ENCODE measurements at places on chromosomes 3 and 15.

DNA sequence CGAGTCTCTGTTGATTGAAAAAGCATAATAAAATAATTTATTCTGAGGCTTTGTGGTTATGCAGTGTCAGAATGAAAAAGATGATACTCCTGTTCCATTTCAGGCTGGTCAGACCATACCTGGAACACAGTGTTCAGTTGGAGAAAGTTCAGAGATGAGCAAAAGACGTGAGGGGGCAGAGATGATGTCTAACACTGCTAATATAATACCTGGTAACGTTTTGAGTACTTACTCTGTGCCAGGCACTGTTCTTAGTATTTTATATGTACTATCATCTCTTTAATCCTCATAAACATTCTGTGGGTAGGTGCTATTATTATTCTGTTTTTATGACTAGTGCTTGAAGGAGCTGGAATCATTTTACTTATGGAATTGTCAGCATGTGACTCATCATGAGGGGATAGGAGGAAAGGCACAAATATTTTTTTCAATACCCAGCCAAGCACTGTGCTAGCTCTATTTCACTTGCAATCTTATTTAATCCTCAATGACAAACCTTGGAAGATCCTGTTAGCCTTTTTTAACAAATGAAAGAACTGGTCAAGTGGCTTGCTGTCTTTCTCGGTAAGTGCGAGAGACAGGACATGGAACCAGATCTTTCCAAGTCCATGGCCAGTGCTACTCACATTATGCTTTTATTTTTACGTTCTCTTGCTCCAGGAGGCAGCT lies 31.8 kb downstream of the IQGAP1 start:
- DNase-seq, result no peak

- DNase-seq, result no peak
Observed at GRCh38 chr3:169365993-169366915, 297.3 kb downstream of the MECOM start.

- DNase-seq, result no peak
Observed at GRCh38 chr3:144362126-144362525, 390.5 kb downstream of the DIPK2A start.

- no peak for DNase-seq
Observed at GRCh38 chr3:150681057-150681456, 22.7 kb downstream of the ERICH6 start.

DNA sequence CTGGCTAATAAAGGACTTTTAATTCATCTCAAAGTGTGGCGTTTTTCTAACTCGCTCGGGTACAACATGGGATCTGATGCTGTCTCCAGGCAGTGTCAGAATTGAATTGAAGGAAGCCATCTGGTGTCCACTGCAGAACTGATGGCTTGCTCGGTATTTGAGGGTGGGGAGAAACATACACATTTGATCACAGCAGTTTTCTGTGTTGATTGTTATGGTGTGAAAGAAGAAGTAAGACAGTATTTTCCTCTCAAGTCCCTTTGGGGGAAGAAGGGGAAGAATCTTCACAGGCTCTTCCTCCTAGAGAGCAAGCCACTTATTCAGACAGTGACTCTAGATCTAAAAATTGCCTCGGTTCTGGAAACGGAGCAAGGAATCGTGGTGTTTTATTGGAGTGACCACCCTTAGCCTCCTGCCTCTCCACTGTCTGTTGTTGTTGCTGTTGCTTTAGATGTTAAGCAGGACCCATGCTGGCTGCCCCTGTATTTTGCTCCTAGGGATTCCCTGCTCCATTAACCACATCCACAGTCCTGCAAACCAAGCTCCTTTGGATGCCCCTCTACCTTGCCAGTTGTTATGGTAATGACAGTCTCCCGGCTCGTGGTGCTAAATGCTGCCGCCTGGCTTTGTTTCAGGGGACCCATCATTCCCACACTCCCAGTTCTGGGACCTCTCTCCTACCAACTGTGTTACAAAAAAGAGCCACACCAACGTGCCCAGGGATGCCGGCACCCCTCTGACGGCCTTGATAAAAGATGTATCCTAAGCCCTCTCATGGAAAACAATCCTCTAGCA lies 15.3 kb upstream of the MCCC1 start:
- peak; percentile 66 for DNase-seq

DNA sequence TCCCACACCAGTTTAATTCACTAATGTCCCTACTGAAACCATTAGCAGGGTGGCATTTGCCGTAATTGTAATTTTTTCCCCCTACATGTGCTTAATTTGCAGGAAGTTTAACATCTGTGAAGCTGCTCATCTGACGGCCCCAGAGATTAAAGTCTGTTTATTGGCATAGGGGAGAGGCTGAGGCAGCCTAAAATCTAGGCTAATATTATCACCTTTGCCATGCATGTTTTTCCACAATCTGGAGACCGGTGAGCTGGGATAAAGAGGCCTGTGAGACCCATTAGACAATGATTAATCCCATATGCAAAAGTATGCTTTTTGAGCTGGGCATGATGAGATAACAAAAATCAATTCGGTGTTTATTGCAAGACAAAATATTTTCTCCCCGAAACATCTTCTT lies 561.2 kb upstream of the ALCAM start:
- no peak for DNase-seq

- no peak for DNase-seq
Observed at GRCh38 chr3:124760601-124761000, 30.3 kb downstream of the UMPS start.

DNA sequence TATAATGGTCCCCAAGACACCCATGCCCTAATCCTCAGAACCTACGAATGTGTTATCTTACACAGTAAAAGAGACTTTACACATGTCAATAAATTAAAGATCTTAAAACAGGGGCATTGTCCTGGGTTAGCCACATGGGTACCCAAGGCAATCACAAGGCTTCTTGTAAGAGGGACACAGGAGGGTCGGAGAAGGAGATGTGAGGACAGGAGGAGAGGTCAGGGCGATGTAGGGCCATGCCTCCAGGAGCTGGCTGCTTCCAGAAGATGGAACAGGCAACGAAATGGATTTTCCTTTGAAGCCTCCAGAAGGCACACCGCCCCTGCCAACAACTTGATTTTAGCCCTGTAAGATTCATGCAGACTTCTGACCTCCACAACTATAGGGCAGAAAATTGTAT lies 262.7 kb downstream of the MEX3B start:
- DNase-seq, result no peak

- DNase-seq, result peak; percentile 9
Observed at GRCh38 chr15:59741274-59741906, 52.3 kb upstream of the BNIP2 start.

- no peak for DNase-seq
Observed at GRCh38 chr15:58471348-58471747, 39.6 kb downstream of the LIPC start.

- no peak for DNase-seq
Observed at GRCh38 chr3:197545101-197545500, 10.7 kb downstream of the BDH1 start.

DNA sequence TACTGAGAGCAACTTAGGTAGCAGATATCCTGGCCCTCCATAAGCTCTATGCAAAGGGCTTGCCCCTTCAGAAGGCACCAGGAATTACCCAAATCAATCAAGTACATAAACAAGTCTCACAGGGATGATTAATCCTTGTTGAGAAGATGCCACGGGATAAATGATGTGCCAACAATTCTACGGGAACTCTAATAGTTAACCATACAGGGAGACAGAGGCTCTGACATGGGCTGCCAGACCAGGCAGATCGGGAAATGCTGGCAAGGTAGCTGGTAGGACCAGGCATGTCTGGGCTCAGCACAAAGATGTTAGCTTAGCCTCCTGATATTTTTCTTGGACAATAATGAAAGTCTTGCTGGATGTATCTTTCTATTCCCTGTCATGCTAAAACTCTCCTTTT lies 249.3 kb upstream of the THBS1 start:
- DNase-seq, result no peak

Measured in MV-4-11 (cell line).